IMR-90 (cell line): ENCODE measurements at places on chromosomes 1 and 21. TPM values are rescaled to one million over a fixed set of nuclear protein-coding genes. Genes with fewer than 3 reads are reported as not detected.

Gene ROR1
- 8.1 and 10.0 TPM in 2 replicates for total RNA-seq

Gene PRAMEF17
- total RNA-seq, result not detected in 2 replicates

Gene SH2D5
- total RNA-seq, result 6.7 and 7.2 TPM in 2 replicates

Gene NCDN
- total RNA-seq, result 9.7 and 10.0 TPM in 2 replicates

Gene KRTAP12-2
- not detected in 2 replicates for total RNA-seq

Gene S100A2
- total RNA-seq, result 3.6 and 4.4 TPM in 2 replicates

Gene ORC1
- 9.7 and 10.6 TPM in 2 replicates for total RNA-seq

Gene NOS1AP
- under 0.01 and 0.18 TPM in 2 replicates for total RNA-seq

Gene CTSE
- not detected in 2 replicates for total RNA-seq

Gene TAS1R3
- under 0.01 TPM in 1 of 2 replicates, not detected in the other for total RNA-seq

Gene TEKT2
- total RNA-seq, result 0.18 TPM in 1 of 2 replicates, not detected in the other

GRCh38 chr1:172476218-172476811 lies 32.4 kb upstream of the PIGC start:
- no peak for DNase-seq

GRCh38 chr1:108512239-108513043 lies 47.5 kb upstream of the EEIG2 start:
- DNase-seq, result peak; percentile 50

DNA sequence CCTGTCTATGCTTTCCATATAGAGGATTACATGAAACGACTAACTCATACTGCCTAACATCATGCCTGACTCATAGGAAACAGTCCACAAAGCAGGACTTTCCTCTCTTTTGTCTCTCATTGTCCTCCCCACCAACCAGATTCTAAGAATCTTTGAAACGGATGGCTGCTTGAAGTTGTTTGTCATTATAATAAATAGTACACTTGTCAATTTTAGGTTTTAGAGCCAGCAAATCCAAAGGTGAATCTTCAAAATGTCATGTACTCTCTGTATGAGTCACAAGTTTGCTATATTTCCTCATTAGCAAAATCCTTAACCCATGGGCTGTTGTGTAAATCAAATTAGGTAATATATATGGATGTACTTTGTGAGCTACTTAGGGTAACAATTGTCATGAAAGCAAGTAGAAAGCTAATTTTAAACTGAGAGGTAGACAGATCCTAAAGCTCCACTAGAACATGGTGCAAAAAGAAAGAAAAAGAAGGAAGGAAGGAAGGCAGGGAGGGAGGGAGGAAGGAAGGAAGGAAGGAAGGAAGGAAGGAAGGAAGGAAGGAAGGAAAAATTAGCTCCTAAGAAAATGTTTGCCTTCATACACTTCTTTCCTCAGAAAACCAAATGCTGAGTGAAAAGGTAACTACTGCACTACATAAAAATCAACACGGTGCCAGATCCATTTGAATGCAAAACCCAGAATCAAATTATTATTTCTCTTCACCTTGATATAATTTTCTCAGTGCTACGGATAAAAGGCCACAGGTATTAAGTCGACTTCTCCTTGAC lies 129.5 kb upstream of the PRMT6 start:
- DNase-seq, result peak; percentile 23

- DNase-seq, result no peak
Measured at GRCh38 chr1:69569576-69570328, 2.0 kb downstream of the LRRC7 start.

DNA sequence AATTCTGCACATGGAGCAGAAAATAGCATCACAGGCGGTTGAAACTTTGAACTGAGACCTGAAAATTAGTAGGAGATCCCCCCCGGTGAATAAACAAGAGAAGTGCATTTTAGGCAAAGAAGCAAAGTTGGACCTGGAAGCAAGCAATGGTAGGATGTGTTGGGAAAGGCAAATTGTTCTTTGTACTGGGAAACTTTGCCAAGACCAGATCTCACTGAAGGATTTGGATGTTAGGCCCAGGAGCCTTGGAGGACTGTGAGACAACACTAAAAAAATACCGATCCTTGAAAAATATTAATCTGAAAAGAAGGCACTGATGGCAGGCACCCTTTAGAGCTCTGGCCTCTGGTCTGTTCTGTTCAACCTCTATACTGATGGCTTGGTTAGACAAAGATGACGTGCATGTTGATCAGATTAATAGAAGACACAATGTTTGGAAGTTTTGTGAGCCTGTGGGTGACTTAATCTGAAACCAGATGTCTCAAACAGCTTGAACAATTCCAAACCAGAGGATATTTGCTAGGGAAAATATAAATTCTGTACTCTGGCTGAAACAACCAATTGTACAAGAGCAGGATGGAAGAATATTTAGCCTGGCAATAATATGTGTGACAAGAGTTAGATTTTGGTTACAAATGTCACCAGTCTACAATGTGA lies 108.4 kb downstream of the ROR1 start:
- DNase-seq, result peak; percentile 47

DNA sequence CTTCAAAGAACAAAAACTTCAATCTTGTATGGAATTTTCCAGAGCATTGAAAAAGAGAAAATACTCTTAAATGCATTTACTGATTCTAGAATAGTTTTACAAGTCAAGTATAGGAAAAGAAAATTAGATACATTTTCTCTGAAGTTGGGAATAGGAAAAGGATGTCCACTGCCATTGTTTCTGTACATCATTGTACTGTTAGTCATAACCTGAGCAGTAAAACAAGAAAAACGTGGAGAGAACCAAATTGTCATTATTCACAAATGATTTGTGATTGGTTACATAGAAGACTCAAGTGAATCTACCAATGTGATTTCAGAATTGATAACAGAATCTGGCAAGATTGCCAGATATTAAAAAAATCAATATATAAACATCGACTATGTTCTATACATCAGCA lies 27.4 kb downstream of the PRKACB start:
- no peak for DNase-seq

GRCh38 chr1:247400685-247401084 lies 15.3 kb upstream of the NLRP3 start:
- no peak for DNase-seq

DNA sequence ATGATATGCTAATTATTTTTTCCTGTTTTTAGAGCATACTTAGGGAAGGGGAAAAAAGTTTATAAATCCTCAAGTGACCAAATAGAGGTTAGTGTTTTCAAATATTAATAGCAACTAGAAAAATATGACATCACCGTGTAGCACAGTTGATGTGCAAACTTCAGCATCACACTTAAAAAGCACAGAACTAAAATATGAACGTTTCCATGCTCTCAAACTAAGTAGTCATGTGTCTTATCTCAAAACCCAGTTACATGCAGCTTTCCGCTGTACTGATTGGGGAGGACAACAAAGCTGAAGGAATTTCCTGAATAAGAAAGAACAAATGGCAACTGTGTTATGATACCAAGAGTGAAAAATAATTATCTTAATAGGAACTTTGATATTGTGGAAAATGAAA lies 903.7 kb downstream of the ADGRL2 start:
- no peak for DNase-seq

- DNase-seq, result peak; percentile 76
Measured at GRCh38 chr1:204307334-204307883, 52.3 kb downstream of the PLEKHA6 start.

DNA sequence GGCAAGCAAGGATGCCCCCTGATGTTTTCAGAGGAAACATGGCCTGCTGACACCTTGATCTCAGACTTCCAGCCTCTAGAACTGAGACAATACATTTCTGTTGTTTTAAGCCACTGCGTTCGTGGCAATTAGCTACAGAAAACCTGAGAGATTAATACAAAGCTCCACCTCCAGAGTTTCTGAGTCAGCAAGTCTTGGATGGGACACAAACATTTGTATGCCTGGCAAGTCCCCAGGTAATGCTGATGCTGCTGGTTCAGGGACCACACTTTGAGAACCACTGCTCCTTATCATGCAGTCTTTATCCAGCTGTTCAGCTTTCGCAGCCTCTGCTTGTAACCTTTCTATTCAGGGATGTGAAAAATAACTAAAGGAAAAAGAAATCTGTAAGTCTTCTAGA lies 565.7 kb upstream of the PLXNA2 start:
- no peak for DNase-seq

DNA sequence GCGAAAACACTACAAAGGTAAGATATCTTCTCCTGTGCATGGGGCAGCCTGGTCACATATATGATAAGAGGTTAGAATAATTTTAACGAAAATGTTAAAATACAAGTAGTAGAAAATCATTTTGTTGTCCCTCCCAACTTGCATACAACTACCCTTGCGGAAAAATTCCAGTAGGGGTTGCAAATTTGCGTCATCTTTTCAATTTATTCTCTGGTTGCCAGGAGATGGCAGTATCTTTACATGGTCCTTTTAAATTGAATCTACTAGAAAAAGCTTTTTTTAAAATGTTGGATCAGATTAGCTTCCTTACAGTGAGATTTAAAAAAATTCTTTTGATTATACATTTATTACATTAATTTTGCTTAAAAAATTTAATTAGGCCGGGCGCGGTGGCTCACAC lies 10.9 kb downstream of the S100PBP start:
- peak; percentile 28 for DNase-seq

DNA sequence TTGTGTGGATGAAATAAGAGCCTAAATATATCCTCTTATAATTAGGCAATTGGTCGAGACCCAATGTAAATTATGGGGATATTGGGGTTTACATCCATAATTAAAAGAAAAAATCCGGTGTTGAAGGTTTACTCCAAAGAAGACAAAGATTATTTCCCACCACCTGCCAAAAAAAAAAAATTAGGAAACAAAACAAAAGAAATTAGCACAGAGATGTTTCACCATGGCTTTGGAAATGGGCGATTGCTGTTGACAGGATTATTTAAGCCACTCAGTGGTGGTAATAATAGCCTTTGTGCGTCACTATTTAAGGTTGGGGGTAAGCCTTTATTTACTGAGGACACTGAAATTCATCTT lies 585 bp upstream of the GLRX2 start:
- no peak for DNase-seq

DNA sequence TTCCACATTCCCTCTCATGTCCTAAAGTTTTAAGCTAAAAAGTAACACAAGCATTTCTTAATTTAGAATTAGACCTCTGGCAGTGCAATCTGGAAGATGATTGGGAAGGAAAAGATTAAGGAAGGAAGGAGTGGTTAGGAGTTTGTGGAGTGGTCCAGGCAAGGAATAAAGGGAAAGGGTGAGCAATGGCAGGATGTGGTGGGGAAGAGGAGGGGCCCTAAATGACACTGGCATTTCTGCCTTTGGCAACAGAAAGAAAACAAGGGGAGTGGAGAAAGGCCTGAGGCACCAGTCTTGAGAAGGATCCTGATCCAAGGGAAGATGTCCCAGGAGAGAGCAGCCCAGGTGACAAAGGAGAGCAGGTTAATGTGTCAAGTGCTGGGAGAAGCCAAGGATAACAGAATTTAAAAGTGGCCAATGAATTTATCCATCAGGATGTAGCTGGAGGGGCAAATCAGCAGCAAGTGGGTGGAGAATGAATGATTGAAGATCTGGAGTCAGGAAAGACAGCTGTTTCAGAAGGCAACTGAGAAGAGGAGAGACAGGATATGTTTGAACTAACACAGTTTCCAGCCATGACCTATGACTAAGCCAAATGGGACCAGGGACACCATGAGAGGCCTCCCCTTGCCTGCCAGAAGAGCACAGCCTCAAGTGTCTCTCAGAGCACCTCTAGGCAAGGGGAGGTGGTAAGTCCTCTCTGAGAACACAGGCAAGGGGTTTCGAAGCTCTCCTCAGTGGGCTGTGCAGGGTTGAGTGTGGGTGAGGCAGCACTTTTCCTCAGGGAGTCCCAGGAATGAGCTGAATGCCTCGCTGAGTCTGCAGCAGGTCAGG lies 20.9 kb upstream of the LY9 start:
- DNase-seq, result no peak

DNA sequence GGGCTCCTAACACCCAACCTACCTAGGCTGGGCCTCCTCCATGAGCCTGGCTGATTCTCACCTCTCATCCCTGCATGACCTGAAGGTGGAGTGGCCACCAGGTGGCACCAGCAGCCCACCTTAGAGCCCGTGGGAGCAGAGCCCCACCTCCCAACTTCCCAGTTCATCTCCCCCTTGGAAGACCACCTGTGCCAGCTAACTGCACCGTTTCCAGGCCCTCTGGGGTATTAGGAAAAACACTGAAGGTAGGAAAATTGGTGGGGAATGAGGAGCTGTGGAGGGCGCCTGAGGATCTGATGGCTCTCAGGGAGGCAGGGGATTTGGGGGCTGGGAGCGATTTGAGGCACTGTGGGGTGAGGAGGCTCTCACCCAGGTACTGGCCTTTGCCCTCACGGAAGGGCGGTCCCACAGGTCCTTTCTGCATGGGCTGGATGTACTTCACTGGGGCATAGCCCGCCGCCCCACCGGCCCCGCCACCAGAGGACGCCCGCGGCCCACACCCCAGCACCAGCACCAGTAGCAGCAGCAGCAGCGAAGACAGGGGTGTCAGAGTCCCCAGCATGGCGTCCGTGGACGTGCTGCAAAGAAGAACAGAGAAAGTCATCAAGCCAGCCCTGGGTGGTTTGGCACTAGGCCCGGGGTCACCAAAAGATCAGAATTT lies 11.1 kb downstream of the ADPRS start:
- DNase-seq, result peak; percentile 73

DNA sequence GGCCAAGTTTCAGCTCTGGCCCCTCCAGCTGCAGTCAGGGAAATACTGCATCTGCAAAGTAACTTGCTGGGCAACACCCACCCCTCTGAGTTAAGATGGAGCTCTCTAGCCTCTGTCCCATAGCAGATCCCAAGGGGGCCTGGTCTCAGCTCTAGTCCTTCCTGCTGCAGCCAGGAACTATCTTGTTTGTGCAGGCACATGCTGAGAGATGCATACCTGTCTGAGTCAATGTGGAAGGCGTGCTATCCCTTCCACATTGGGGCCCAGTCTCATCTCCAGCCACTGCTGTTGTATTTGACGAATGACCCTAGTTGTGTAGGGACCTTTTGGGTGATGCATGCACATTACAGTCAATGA lies 76.4 kb downstream of the CTH start:
- DNase-seq, result peak; percentile 0

DNA sequence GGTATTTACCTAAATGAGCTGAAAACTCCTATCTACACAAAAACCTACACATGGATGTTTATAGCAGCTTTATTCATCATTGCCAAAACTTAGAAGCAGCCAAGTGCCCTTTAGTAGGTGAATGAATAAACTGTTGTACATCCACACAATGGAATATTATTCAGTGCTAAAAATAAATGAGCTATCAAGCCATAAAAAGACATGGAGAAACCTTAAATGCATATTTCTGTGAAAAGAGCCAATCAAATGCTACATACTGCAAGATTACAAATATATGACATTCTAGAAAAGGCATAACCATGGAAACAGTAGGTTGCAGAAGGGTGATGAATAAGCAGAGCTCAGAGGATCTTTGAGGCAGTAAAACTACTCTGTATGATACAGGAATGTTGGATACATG lies 23.3 kb downstream of the ABCB10 start:
- peak; percentile 37 for DNase-seq

GRCh38 chr1:210920258-210920657 lies 213.7 kb downstream of the KCNH1 start:
- no peak for DNase-seq

DNA sequence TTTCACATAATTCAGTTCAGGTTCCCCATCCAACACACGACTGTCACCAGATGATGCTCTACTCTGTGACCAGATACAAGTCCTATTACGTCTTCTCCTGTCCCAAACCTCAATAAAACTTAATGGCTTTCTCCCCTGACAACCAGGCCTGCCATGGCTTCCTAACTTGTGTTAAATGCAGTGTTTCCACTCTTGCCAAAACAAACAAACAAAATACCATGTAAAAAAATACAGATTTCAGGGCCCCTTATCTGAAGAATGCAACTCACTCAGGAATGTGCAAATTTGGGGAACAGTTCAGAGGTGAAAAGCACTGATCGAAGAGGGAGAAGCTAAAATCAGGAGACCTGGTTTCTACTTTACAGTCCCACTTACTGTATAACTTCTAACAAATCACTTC lies 863 bp upstream of the NUF2 start:
- no peak for DNase-seq

- peak; percentile 22 for DNase-seq
Measured at GRCh38 chr1:233168384-233168783, 127.1 kb downstream of the PCNX2 start.

- no peak for DNase-seq
Measured at GRCh38 chr1:88780485-88780884, 96.4 kb downstream of the PKN2 start.
